ENCODE measurements at places on chromosomes 7 and 10.

DNA sequence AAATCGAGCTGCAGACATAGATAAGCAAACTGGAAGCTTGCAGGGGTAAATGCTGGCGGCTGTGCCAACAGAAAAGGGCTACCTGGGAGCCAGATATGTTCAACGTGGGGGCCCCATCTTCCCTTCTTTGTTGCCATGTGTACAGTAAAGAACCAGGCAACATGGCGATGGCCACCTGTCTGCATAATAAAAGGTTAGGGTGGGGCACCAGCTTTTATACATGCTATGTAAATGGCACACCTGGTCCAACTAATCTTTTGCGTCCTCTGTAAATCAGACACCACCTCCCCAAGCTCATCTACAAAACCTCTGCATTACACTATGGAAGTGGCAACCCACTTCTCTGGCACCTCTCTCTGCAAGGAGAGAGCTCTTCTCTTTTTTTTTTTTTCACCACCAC, 13.9 kb downstream of the BUD31 start:
- DNase-seq: peak; percentile 76

GRCh38 chr10:104318326-104318725, 19.9 kb downstream of the ITPRIP start:
- no peak for DNase-seq

- DNase-seq: no peak
Measured at GRCh38 chr7:1548438-1548831, 7.6 kb downstream of the TMEM184A start.

DNA sequence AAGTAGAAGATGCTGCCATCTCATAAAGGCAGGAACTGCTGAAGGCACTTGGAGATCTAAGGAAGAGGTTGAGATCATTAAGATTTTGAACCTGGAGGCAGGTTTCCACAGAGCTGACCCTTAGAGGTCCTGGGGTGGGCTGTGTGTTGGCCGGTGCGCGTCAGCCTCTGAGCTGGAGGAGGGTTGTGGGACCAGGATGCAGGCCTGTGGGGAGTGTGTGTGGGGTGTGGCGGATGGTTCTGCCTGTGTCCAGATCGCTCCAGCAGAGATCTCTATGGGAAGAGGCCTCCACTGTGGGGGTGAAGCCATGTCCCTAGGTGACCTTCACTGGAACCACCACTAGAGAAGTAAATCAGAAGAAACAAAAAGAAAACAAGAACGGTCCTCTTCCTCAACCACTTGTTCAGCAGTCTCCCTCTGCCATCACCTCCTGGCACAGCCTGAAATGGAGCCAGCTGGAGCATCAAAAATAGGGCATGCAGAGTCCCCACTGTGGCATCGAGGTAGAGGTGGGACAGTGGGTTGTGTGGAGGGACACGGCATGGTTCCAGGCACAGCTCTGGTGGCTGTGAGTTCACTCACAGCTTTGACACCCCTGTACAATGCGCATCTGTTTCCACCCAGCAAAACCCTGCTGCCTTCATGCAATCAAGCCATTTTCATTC, 453.8 kb downstream of the TCERG1L start:
- no peak for DNase-seq

GRCh38 chr7:101410743-101411507, 48.2 kb downstream of the COL26A1 start:
- no peak for DNase-seq

- DNase-seq: no peak
Measured at GRCh38 chr10:10513898-10514297, 503.8 kb upstream of the CELF2 start.

- no peak for DNase-seq
Measured at GRCh38 chr10:61285749-61286148, 167.4 kb downstream of the TMEM26 start.

DNA sequence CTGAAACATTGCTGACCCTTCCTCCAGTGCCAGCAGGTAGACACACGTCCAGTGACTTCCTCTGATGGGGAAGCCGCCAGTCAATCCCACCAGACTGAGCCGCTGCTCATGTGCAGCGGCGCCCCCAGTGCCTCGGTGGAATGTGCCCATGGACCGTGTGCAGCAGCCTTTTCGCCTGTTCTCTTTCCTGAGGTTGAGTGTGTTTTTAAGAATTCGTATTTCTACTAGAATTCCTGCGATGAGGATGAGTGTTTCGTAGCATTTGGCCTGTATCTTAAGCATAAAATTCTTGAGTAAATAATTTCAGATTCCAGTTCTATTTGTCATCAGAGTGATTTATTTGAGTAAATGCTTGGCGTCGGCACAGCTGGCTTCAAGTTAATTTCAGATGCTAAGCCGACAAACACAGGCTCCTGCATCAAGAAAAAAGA, 35.4 kb downstream of the BNIP3 start:
- no peak for DNase-seq

DNA sequence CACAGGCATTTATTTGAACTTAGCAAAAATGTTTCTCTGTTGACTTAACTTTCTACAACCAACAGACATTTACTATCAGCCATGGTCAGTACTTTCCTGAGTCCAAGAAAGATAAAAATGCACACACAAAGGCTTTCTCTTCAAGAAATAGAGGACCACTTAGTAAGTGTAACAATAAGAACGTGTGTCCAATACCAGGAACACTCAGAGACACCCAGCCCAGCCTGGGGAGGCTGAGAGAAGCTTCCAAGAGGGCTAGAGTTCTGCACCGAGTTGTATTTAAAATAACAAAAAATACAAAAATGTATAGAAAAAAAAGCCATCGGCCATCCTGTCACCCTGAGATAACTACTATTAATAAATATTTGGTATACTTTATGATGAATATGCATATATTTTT, 35.8 kb downstream of the VSTM4 start:
- no peak for DNase-seq

DNA sequence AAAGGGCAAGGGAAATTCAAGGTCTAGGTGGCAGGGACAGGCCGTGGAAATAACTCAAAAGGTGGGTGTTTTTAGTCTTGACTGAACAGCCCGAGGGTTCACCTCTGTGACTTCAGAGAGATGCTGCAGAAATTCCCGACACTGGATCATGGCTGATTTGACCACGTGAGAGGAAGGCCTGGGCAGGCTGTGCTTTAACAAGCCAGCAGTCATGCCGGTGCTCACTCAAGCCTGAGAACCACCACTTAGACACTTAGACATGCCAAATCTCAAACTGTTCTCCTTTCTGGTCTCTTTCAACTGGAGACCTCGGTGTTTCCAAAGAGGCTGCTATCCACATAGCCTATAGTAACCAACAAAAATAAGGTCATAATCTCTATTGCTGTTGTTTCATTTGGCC, 15.4 kb downstream of the TECTB start:
- no peak for DNase-seq

GRCh38 chr10:101856626-101857025, 13.0 kb upstream of the KCNIP2 start:
- no peak for DNase-seq

GRCh38 chr7:122143376-122143750, 686 bp downstream of the AASS start:
- no peak for DNase-seq

GRCh38 chr10:100662067-100662466, 83.3 kb upstream of the PAX2 start:
- DNase-seq: no peak

DNA sequence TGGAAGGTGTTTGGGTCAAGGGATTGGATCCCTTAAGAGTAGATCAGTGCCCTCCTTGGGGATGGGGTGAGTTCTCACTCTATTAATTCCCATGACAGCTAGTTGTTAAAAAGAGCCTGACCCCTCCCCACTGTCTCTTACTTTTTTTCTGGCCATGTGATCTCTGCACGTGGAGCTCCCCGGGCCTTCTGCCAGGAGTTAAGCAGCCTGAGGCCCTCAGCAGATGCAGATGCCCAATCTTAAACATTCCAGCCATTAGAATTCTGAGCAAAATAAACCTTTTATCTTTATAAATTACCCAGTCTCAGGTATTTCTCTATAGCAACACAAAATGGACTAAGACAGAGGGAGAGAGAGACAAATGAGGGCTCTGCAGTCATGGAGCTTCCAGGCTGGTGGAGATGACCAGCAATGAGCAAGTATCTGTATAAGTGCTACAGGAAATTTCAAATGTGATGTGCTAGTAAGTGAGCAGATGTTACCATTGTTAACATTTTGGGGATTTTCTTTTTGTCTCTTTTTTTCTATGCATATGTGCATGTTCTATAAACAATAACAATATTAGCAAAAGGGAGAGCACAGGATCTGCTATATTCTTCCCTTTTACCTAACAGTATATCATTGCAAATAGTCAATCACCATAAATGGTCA, 26.7 kb downstream of the PLPP4 start:
- no peak for DNase-seq

DNA sequence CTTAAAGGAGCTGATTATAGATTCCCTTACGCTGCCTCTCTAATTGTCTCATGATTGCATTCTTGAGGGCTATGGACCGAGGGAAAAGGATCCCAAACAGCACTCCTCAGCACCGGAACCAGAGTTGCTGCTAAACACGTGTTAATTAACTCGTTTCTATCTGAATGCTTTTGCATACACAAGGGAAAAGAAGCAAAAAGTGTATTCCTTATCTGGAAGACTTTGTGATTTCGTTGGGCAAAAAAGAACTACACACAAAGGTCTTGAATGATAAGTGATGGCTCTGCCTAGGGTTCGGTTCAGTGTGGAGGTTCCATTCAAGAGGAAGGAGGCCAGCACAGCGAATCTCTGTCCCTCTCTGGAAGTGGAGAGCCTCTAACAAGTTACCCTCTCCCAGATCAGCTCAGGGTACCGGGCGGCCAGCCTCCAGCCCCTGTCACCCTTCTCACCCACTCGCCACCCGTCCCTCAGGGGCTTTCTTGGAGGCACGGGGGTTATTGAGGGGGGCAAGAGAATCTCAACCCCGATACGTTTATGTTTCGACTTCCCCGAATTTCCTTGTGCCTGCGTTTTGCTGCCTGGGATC, 515 bp upstream of the SLC4A2 start:
- DNase-seq: no peak

DNA sequence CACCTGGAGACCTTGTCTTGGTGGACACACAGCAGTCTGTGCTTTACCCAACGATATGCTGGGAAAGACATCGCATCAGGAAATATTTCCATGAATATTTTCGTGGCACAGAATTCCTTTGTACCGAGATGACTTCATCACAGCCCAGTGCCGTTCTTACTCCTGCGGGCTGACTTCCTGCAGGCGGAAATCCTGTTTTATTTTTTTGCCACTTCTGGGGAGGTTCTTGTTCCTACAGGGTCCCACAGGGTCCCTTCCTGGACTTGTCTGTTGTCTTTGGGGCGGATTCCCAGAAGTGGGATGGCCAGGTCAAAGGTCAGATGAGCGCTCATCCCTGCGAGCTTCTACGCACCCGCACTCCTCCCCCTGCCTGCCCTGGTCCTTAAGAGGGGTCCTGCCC, 86.5 kb downstream of the DNAJB6 start:
- DNase-seq: no peak

GRCh38 chr10:124616040-124616835, 127.9 kb downstream of the FAM53B start:
- no peak for DNase-seq

DNA sequence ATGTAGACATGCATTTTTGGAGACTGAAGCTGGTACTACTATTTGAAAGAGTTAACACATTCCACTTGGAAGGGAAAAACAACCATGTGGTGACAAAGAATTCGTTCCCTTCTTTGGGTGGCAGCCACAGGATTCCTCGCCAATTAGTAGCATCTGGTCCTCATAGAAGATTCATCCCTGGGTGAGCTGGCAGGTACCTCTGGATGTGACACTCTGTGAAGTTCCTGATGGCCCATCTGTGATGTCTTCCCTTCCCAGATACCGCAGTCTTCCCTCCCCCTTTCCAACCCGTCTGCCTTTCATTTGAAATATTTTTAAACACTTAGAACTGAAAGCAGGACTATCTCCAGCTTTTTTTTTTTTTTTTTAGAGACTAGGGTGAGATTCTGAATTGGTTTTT, 569.5 kb downstream of the TYW1 start:
- no peak for DNase-seq

Measured in NCI-H2081 (cell line).